ENCODE measurements at places on chromosomes 4 and X. TPM values are rescaled to one million over a fixed set of nuclear protein-coding genes. Genes with fewer than 3 reads are reported as not detected.
A peak's percentile ranks its signal among the peaks of the same experiment; 100 is the strongest.

DNA sequence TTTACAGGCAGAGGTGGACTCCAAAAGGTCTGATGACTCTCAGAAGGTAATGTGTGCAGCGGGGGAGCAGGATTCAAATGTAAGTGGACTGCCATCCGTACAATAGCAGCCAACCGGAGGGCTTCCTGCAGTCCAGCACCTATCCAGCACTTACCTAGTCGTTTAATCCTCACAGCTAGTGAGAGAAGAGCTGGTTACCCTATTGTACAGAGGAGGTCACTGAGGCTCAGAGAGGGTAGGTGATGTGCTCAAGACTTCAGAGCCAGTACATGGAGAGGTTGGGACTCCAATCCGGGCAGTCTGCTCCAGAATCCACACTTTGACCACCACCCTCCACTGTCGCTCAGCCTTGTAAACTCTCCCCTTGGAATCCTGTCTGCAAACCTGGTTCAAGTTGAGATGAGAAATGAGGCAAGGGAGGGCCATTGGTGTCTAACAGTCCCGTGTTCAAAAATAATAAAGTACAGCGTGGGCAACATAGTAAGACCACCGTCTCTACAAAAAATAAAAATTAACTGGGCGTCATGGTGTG is 22.5 kb upstream of the JAKMIP1 start:
- no peaks in the 10 kb centered on the region for H3K36me3 ChIP-seq
- no peaks in the 10 kb centered on the region for H3K4me1 ChIP-seq
- H3K4me3 ChIP-seq: no peak overlapping the region
- no peak for DNase-seq
- H3K27ac ChIP-seq: no peak overlapping the region

Gene SPATA18
- 2.1 TPM for total RNA-seq

DNA sequence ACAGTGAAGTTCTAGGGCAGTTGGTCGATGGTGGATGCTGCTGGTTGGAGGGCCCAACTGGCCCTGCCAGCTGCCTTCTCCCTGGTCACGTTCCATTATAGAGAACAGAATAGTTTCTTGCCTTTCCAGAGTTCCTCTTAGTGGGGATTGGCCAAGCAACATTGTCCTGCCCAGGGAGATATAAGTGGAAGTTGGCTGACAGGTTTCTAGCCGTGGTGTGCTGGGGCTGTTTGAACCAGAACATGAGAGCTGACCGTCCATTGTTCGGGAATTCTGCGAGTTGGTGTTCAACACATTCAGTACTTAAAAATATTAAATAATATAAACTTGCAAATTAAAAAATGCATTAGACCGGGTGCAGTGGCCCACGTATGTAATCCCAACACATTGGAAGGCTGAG is 3.5 kb upstream of the AFAP1 start:
- no peaks in the 10 kb centered on the region for H3K27me3 ChIP-seq
- H3K4me3 ChIP-seq: no peak overlapping the region
- H3K36me3 ChIP-seq: no peaks in the 10 kb centered on the region

GRCh38 chr4:26558166-26558895 is 25.6 kb upstream of the TBC1D19 start:
- no peaks in the 10 kb centered on the region for H3K27me3 ChIP-seq
- H3K36me3 ChIP-seq: no peaks in the 10 kb centered on the region
- no peaks in the 10 kb centered on the region for H3K4me1 ChIP-seq
- H3K27ac ChIP-seq: no peak overlapping the region
- no peak overlapping the region for H3K4me3 ChIP-seq

DNA sequence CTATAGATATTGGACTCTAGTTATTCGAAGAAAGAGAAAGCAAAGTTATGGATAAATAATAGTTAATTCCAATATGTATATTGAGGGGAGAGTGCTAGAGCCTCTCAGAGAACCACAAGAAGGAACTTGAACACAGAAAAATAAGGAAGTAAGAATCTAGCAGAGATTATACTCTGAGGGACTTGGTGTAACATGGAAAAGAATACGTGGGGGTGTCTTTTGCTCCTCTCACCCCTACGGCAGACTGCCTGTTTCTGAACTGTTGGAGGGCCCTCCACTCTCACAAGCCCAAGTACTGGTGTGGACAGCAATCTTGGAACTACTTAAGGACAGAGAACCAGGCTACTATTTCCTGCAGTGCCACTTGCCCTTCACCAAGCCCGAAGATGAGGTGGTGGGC is 1174.4 kb upstream of the PCDH10 start:
- H3K36me3 ChIP-seq: no peaks in the 10 kb centered on the region
- H3K27ac ChIP-seq: no peak overlapping the region
- H3K27me3 ChIP-seq: no peaks in the 10 kb centered on the region
- no peak for DNase-seq
- no peaks in the 10 kb centered on the region for H3K4me1 ChIP-seq

DNA sequence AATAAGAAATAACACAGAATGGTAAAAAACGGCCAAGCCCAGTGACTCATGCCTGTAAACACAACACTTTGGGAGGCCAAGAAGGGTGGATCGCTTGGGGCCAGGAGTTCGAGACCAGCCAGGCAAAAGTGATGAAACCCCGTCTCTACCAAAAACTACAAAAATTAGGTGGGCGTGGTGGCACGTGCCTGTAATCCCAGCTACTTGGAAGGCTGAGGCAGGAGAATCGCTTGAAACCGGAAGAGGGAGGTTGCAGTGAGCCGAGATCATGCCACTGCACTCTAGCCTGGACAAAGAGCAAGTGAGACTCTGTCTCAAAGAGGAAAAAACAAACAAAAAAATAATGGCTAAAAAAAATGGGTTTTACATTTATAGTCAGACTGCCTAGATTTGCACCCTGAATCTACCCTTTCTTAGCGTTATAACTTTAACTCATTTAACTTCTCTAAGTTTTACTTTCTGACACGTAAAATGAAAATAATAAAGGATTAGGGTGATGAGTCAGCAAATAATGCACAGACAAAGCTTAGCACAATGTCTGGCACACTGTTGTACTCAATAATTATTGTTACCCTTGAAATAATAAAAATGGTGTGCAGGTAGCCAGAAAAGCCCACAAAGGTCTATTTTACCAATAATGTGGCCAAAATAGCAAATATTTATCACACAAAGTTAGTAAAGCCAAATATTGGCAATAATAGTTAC is 55.0 kb downstream of the ATP11C start:
- H3K27ac ChIP-seq: no peak overlapping the region
- no peak overlapping the region for H3K4me3 ChIP-seq
- no peaks in the 10 kb centered on the region for H3K27me3 ChIP-seq

Gene PCYT1B
- not detected for total RNA-seq

DNA sequence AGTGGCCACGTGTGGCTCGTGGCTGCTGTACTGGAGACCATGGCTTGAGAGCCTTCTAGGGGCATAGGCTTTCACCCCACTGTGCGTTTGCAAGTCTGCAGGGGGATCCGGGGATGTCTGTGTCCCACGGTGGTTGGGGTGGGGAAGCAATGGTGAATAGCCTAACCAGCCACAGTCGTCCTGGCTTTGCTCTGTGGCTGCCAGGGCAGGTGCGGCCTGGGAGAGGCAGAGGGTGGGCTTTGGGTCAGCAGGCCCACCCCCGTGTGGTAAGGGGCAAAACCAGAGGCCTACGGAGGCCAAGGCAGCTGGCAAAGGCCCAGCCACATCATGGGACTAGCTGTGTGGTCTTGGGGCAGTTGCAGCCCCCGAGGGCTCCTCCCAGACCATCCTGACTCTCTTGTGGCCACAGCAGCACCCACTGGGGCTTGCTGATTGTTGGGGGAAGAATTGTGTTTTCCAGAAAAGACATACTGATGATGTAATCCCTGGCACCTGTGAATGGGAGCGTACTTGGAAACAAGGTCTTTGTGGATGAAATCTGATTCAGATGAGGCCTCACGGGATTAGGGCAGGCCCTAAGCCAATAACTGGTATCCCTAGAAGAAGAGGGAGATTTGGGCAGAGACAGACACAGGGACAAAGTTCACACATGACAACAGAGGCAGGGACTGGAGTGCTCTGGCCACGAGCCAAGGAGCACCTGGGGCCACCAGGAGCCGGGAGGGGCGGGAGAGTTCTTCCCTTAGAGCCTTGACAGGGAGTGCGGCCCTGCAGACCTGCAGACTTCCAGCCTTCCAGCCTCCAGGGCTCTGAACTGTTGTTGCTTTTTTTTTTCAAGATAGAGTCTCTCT is 2.9 kb downstream of the CPZ start:
- H3K4me3 ChIP-seq: no peak overlapping the region
- no peaks in the 10 kb centered on the region for H3K36me3 ChIP-seq
- H3K27me3 ChIP-seq: no peaks in the 10 kb centered on the region

- DNase-seq: no peak
- H3K4me1 ChIP-seq: no peaks in the 10 kb centered on the region
- no peaks in the 10 kb centered on the region for H3K36me3 ChIP-seq
- H3K27ac ChIP-seq: no peak overlapping the region
These were observed 346.8 kb upstream of the TECRL start for GRCh38 chr4:64756016-64756415.

GRCh38 chr4:87011340-87012034 is 76.7 kb downstream of the AFF1 start:
- H3K4me3 ChIP-seq: no peak overlapping the region
- no peak for DNase-seq
- H3K36me3 ChIP-seq: no peaks in the 10 kb centered on the region
- H3K4me1 ChIP-seq: peaks cover 58% of the 10 kb centered on the region
- H3K27ac ChIP-seq: peak overlapping the region; percentile 97
- no peaks in the 10 kb centered on the region for H3K27me3 ChIP-seq

Gene DDIT4L
- total RNA-seq: 1.7 TPM

GRCh38 chr4:33160126-33160525 is 2440.0 kb downstream of the PCDH7 start:
- no peak overlapping the region for H3K27ac ChIP-seq
- H3K27me3 ChIP-seq: no peaks in the 10 kb centered on the region
- H3K4me3 ChIP-seq: no peak overlapping the region
- H3K36me3 ChIP-seq: no peaks in the 10 kb centered on the region

GRCh38 chrX:19034025-19034424 is 50.1 kb upstream of the PHKA2 start:
- no peak overlapping the region for H3K4me3 ChIP-seq
- H3K4me1 ChIP-seq: no peaks in the 10 kb centered on the region
- H3K36me3 ChIP-seq: no peaks in the 10 kb centered on the region
- no peak overlapping the region for H3K27ac ChIP-seq
- no peaks in the 10 kb centered on the region for H3K27me3 ChIP-seq

DNA sequence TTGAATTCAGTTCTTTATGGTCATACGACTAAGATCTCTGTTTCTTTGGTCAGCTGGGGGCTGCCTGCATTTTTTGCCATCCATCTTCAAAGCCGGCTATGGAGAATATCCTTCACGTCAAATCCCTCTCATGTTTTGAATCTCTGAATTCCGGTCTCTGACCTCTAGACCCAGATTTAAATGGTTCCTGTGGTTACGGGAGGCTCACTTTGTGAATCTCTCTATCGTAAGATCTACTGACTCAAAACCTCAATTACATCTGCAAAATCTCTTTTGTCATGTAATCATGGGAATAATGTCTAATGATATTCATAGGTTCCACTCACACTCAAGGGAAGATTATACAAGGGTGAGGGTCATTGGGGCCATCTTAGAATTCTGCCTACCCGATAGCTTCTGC is 5.7 kb upstream of the MPC1L start:
- no peaks in the 10 kb centered on the region for H3K4me1 ChIP-seq
- H3K27me3 ChIP-seq: no peaks in the 10 kb centered on the region
- no peak overlapping the region for H3K27ac ChIP-seq
- no peaks in the 10 kb centered on the region for H3K36me3 ChIP-seq
- no peak for DNase-seq

GRCh38 chrX:111778591-111778990 is 97.4 kb upstream of the TRPC5OS start:
- no peaks in the 10 kb centered on the region for H3K4me1 ChIP-seq
- H3K27me3 ChIP-seq: no peaks in the 10 kb centered on the region
- no peak overlapping the region for H3K27ac ChIP-seq
- H3K4me3 ChIP-seq: no peak overlapping the region
- no peaks in the 10 kb centered on the region for H3K36me3 ChIP-seq
- DNase-seq: no peak

Gene NDST4
- not detected for total RNA-seq

Gene GYPE
- 0.40 TPM for total RNA-seq

Gene CHRDL1
- 75.8 TPM for total RNA-seq

Gene PDCL2
- total RNA-seq: not detected

DNA sequence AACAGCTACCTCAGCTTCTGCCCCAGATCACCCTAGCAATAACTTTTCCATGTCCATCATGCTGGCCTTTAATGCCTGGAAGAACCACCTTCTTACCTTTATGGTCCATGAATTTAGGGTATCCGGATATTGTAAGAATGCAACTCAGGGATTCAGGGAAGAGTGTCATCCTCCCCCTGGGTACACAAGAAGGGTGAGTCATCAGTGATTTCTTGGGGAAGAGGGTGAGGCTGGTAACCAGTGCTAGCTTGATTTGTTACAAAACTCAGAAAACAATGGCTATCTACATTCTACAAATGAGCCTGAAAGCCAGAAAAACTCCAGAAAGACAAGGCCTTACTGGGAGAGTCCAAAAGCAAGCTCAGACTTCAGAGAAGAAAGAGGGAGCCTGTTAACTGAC is 10.4 kb upstream of the NALF2 start:
- no peaks in the 10 kb centered on the region for H3K27me3 ChIP-seq
- no peaks in the 10 kb centered on the region for H3K36me3 ChIP-seq
- DNase-seq: no peak
- no peaks in the 10 kb centered on the region for H3K4me1 ChIP-seq
- no peak overlapping the region for H3K4me3 ChIP-seq
- no peak overlapping the region for H3K27ac ChIP-seq

Gene S100G
- not detected for total RNA-seq

GRCh38 chr4:8117278-8117682 is 41.3 kb downstream of the ABLIM2 start:
- no peak overlapping the region for H3K4me3 ChIP-seq
- no peaks in the 10 kb centered on the region for H3K36me3 ChIP-seq
- H3K27ac ChIP-seq: no peak overlapping the region
- DNase-seq: peak; percentile 18
- peaks cover 16% of the 10 kb centered on the region for H3K4me1 ChIP-seq
- no peaks in the 10 kb centered on the region for H3K27me3 ChIP-seq

DNA sequence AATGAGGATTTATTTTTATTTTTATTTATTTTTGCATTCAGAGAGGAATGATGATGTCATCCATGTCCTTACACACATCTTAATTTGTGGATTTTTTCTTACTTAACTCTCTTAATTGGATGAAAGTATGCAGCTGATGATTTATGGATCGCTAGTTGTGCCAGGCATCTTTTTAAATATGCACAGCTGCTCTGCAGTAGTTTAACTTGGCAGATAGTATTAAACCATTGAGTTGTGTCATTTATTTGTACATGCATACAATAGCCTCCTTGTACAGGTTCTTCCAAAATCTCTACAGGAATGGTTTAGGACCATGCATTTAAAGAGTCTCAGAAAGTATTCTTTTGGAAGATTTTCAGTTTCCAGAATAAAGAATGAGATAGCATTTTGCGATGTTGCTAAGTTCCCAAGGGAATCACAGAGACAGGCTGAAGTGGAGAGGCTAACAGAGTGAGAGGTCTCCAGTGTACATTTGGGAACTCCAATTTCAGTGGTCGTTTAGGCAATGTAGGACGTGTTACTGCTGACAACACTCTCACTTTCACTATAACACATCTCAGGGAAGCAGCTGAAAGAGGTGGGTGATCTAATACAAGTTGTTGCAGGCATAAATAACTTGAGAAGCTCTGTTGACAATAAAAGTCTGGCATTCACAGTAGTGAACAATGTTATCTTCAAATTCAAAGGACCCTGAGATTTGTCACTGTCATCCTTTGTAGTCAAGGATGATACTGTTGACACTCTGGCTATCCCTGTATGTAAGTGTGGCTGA is 49.9 kb upstream of the SCRG1 start:
- H3K36me3 ChIP-seq: no peaks in the 10 kb centered on the region
- no peak for DNase-seq
- no peak overlapping the region for H3K27ac ChIP-seq
- H3K4me3 ChIP-seq: no peak overlapping the region

GRCh38 chr4:42159271-42160001 is 7.0 kb upstream of the BEND4 start:
- H3K36me3 ChIP-seq: no peaks in the 10 kb centered on the region
- no peak overlapping the region for H3K4me3 ChIP-seq

Gene HSFX2
- 0.81 TPM for total RNA-seq

Gene BEND4
- total RNA-seq: not detected

Gene CYTL1
- total RNA-seq: 4.8 TPM

Data from thyroid gland (tissue), 4 donors.